ENCODE measurements at places on chromosomes 7 and 10.

DNA sequence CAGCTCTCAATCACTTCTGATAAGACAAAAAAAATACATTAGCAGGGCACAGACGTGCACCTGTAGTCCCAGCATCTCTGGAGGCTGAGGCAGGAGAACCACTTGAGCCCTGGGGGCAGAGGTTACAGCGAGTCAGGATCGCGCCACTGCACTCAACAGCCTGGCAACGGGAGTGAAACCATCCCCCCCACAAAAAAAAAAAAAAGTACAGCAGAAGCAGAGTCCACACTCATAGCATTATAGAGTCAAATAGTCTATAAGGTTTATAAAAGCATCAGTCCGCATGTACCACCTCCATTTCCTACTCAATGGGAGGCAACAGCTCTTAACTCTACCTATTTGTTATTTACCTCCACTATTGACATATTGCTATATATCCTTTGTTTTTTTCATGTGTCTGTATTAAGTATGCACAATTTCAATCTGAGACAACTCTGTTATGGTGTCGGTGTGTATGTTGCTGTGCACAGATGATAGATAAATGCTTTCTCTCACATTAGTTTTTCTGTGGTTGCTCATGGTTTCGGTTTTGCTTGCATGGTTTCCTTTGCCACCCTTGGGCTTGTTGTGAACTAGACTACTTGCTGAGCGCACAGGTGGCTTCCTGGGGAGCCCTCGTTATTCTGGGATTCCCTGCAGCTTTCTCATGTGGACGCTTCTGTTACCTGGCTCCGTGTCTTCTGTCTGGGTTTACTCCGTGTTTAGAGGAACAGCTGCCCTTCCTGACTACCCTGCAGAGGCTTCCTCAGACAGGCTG, 40.4 kb downstream of the PROSER2 start:
- DNase-seq = no peak

GRCh38 chr10:124006526-124006925, 86.9 kb downstream of the CHST15 start:
- no peak for DNase-seq

DNA sequence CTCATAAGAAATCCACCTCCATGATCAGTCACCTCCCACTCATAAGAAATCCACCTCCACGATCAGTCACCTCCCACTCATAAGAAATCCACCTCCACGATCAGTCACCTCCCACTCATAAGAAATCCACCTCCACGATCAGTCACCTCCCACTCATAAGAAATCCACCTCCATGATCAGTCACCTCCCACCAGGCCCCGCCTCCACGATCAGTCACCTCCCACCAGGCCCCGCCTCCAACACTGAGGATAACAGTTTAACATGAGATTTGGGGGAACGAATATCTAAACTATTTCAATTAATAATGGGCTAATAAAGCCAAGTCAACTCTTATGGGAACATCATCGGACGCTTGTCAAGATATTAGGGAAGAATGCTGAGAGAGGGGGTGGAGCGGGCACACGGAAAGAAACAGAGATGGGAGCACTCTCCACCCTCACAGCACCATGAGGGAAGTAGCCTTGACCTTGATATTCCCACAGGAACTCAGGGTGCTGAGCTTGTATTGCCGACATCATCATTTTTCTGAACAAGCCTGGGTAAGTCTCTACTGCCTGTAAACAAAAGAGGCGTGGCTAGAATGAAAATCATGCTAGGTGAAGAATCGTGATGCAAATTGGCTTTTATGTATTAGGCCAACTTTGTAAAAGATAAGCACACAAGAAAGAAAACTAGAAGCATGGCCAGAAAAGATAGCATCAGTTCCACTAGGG, 303.5 kb upstream of the KLF6 start:
- no peak for DNase-seq

DNA sequence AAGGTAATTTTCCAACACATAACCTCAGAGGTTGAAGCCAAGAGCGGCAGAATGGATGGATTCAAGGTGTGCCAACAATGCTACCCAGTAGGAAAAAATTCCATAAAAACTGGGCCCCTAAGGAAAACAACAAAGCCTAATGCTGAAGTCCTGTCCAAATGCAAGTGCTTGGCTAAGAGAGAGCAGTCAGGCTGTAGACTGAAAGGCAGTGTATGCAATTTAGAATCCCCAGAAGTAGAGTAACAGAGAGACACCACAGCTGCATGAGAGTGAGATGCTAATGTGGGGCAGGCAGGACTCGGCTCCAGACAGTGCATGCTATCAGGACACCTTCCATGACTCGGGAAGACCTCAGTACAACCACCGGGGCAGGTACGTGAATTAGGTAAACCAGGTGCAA, 124.5 kb downstream of the ZFAND4 start:
- no peak for DNase-seq

Measured in NCI-H1436 (cell line).